Upper lobe of right lung (tissue), 1 donor: ENCODE measurements at places on chromosomes 7 and 10. TPM values are rescaled to one million over a fixed set of nuclear protein-coding genes. Genes with fewer than 3 reads are reported as not detected.

DNA sequence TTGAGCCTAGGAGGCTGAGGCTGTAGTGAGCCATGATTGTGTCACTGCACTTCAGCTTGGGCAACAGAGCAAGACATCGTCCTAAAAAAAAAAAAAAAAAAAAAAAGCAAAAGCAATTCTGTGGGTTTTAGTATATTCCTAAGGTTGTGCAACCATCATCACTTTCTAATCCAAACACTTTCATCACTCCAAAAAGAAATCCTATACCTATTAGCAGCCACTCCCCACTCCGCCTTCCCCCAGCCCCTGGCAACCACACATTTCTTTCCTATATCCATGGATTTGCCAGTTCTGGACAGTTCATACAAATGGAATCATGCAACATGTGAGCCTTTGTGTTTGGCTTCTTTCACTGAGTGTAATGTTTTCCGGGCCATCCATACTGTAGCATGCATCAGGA is 20.4 kb downstream of the ZAN start:
- DNase-seq = no peak

GRCh38 chr10:96856317-96856716 is 24.2 kb downstream of the LCOR start:
- DNase-seq = no peak

GRCh38 chr7:13980474-13980873 is 9.0 kb downstream of the ETV1 start:
- no peak for DNase-seq

CYP3A4 gene
- not detected for total RNA-seq
